ENCODE measurements at places on chromosomes 5 and 9. TPM values are rescaled to one million over a fixed set of nuclear protein-coding genes. Genes with fewer than 3 reads are reported as not detected.

The LURAP1L gene
- 7.7 TPM for total RNA-seq

- H3K27ac ChIP-seq, result no peak overlapping the region
- H3K4me1 ChIP-seq, result no peaks in the 10 kb centered on the region
- H3K4me3 ChIP-seq, result no peak overlapping the region
- H3K36me3 ChIP-seq, result no peaks in the 10 kb centered on the region
Observed at GRCh38 chr5:53594419-53594818, 34.0 kb downstream of the NDUFS4 start.

GRCh38 chr5:616484-617039 lies 4.4 kb downstream of the CEP72 start:
- H3K27ac ChIP-seq, result no peak overlapping the region
- no peak for DNase-seq
- H3K4me1 ChIP-seq, result peaks cover 7% of the 10 kb centered on the region
- no peaks in the 10 kb centered on the region for H3K27me3 ChIP-seq

GRCh38 chr5:3287516-3287915 lies 308.1 kb upstream of the IRX1 start:
- no peak overlapping the region for H3K27ac ChIP-seq
- H3K27me3 ChIP-seq, result no peaks in the 10 kb centered on the region
- no peak for DNase-seq
- H3K4me3 ChIP-seq, result no peak overlapping the region

- no peaks in the 10 kb centered on the region for H3K36me3 ChIP-seq
- peaks cover 6% of the 10 kb centered on the region for H3K4me1 ChIP-seq
- H3K27ac ChIP-seq, result no peak overlapping the region
- DNase-seq, result no peak
- no peak overlapping the region for H3K4me3 ChIP-seq
Observed at GRCh38 chr5:36363101-36363500, 61.4 kb upstream of the RANBP3L start.
